ENCODE measurements at places on chromosomes 2 and 18. TPM values are rescaled to one million over a fixed set of nuclear protein-coding genes. Genes with fewer than 3 reads are reported as not detected.

COL4A3 gene
- total RNA-seq = 0.22 TPM

EPHA4 gene
- total RNA-seq = 9.7 TPM

MYL1 gene
- not detected for total RNA-seq

SIX3 gene
- total RNA-seq = not detected

GAREM1 gene
- total RNA-seq = not detected

DNA sequence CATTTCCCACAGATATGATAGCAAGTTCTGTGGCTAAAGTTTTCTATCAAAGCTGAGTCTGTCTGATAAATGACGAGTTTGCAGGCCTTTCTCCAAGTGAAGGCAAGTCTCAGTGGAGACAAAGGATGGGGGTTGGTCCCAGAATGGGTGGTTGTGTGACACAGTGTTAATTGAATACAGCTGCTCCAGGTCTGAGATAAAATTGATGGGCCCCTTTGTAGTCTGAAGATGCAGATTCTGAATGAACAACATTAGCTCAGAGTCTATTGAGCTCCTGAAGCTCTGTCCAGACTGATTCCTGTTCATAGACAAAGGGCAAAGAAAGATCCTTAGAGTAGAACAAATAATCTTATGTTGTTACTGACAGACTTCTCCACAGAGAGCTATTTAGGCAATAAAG lies 296.9 kb upstream of the CYRIA start:
- H3K27ac ChIP-seq = no peak overlapping the region
- no peak for DNase-seq
- no peaks in the 10 kb centered on the region for H3K4me1 ChIP-seq
- H3K36me3 ChIP-seq = no peaks in the 10 kb centered on the region

DNA sequence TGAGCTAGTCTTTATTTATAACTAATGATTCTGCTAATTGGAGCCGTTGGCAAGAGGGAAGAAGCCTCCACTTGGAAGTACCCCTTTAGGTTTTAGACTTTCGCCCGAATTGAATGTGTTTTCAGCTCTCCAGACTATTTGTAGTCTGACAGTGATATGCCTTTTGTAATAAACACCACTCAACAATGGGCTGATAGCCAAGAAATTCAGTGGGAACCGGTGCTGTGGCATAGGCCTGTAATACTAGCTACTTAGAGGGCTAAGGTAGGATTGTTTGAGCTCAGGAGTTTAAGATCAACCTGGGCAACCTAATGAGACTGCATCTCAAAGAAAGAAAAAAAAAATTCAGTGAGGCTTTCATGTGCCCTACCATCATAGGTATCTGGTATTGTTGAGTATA lies 13.6 kb upstream of the ZSCAN30 start:
- no peak for DNase-seq
- no peak overlapping the region for H3K4me3 ChIP-seq
- H3K4me1 ChIP-seq = no peaks in the 10 kb centered on the region

DNA sequence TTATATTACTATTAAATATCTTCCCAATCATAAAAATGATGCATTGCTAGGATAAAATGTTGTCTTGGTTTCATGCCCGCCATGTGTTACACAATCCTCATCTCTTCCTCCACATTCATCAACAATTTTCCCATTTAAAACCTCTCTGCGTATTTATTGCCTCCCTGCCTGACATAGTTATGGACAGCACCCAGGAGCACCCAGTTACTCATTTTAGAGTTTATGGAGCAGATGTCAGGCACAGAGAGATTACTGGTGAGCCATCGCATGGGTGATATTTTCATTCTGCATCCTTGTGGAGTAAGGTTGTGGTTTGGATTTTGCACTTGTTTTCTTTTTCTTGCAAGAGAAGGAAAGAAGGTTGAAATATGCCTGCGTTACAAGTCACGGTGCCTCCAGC lies 116.7 kb upstream of the NPAS2 start:
- H3K27ac ChIP-seq = no peak overlapping the region
- no peaks in the 10 kb centered on the region for H3K36me3 ChIP-seq
- DNase-seq = no peak
- H3K27me3 ChIP-seq = peaks cover 9% of the 10 kb centered on the region

GRCh38 chr2:191791953-191792560 lies 54.8 kb downstream of the CAVIN2 start:
- H3K27ac ChIP-seq = no peak overlapping the region
- peaks cover 22% of the 10 kb centered on the region for H3K27me3 ChIP-seq
- no peak for DNase-seq
- H3K36me3 ChIP-seq = no peaks in the 10 kb centered on the region

DNA sequence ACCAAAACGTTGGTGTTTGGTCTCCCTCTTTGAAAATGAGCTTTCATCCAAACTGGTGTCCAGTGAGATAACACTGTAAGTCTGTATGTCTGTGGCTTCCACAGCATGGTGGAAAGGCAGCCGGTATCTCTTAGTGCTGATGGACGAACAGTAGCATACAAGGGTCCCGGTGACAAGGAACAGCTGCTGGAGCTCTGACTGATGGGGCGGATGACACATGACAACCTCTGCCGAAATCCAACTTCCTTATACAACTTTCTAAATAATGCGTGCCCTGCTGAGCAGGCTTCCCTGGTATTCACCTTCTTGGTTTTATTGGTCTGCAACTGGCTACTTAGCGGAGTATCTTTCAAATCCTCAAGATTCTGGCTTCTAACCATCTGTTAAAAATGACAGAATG lies 216.2 kb downstream of the SRBD1 start:
- H3K27me3 ChIP-seq = no peaks in the 10 kb centered on the region
- H3K36me3 ChIP-seq = peaks cover 8% of the 10 kb centered on the region

DNA sequence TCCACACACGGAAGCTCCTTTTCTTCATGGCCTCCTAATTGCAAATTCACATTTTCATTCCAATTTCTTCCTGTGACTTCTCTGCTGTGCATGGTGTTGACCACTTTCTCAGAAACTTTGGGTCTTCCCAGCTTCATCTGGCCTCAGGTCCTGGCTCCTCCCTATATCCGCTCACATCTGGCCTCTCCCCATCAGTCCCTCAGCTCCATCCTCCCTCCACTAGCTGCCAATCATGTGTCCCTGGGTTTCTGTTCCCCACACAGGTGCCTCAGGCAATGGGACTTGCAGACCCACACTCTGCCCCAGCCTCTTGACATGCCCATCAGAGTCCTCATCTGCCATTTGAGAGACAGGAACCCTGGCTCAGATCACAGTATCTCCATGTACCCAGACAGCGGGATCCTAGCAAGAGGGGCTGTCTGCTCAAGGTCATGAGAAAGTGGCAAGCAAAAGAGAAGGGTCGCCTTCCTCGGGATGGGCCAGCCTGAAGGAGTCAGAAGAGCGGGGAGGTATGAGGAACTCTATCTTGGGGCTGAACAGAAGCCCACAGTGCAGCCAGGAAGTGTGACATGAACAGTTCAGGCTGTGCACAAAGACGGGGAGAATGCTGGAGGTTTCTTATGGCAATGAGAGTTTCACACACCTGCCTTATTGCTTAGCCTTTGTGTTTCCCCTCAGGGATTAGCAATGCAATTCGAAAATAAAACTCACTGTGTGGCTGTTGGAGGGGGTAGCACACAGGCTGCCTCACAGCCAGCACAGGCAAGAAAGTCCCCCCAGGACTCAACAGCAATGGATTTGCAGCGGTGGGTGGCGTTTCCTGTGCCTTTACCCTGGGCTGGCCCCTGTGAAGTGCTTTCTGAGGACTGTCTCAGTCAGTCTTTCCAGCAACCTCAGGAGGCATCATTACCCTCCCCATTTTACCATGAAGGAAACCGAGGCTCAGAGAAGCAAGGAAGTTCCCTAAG lies 69.5 kb downstream of the COPS8 start:
- no peak for DNase-seq
- no peaks in the 10 kb centered on the region for H3K4me1 ChIP-seq
- no peaks in the 10 kb centered on the region for H3K36me3 ChIP-seq
- H3K27ac ChIP-seq = no peak overlapping the region
- no peak overlapping the region for H3K4me3 ChIP-seq

DNA sequence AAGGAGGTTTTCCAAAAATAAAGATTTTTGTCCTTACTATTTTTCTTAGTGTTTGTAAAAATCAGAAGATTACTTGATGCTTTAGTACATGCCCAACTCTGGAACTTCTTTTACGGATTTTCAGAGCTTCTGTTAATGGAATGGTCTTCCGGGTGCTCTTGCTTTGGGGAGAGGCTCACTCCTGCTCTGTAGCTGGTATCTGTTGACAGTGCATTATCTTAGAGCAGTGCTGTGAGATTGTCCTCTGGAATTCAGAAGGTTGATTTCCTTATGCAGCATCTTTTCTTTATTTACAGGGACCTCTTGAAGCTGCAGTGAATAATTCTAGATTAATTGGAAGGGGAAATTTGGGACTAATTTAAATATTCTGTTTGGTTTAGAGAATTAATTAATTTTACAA lies 4.6 kb downstream of the MAPRE2 start:
- H3K27me3 ChIP-seq = no peaks in the 10 kb centered on the region
- no peak for DNase-seq
- H3K36me3 ChIP-seq = no peaks in the 10 kb centered on the region
- H3K4me1 ChIP-seq = peaks cover 89% of the 10 kb centered on the region
- H3K27ac ChIP-seq = peak overlapping the region; percentile 88
- H3K4me3 ChIP-seq = peak overlapping the region; percentile 96

GRCh38 chr2:16112251-16112971 lies 172.1 kb downstream of the MYCN start:
- no peaks in the 10 kb centered on the region for H3K4me1 ChIP-seq
- H3K4me3 ChIP-seq = no peak overlapping the region
- DNase-seq = no peak
- no peaks in the 10 kb centered on the region for H3K36me3 ChIP-seq
- no peaks in the 10 kb centered on the region for H3K27me3 ChIP-seq

GRCh38 chr2:54859416-54859815 lies 136.0 kb downstream of the EML6 start:
- no peaks in the 10 kb centered on the region for H3K36me3 ChIP-seq
- no peaks in the 10 kb centered on the region for H3K4me1 ChIP-seq
- no peak overlapping the region for H3K27ac ChIP-seq
- H3K27me3 ChIP-seq = no peaks in the 10 kb centered on the region

DNA sequence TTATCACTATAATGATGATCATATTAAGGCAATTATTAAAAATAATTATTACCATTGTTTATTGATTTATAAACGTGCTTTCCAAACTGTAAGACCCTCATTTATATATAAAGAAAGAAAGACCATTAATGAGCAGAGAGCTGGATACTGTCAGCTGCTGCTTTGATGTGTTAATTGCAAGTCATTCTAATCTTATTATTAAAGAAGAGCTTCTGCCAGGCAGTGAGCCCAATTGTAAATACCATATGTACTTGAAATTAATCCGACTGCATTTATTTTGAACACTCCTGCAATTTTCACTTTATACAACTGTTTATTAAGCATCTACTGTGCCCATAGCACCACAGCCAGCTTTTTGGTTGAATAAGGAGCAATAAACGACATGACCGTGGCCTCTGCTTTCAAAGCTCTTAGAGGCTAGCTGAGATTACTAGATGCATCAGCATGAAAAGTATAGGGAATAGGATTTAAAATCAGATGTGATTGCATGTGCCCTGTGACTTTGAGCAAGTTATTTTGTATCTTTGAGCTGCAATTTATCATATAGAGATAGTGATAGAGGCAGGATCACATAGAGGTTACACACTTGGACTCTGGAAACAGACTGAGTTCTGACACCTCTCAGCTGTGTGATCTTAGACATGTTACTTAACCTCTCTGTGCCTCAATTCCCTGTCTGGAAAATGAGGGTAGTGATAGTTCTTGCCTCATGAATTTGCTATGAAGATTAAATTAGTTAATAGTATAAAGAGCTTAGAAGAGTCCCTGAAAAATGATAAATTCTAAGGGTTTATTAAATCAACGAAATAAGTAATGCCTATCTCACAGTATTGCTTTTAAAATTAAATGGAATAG lies 83.4 kb downstream of the MYCN start:
- no peaks in the 10 kb centered on the region for H3K27me3 ChIP-seq
- no peak overlapping the region for H3K27ac ChIP-seq
- DNase-seq = no peak
- H3K4me1 ChIP-seq = no peaks in the 10 kb centered on the region
- H3K36me3 ChIP-seq = no peaks in the 10 kb centered on the region

- peak overlapping the region; percentile 29 for H3K4me3 ChIP-seq
- DNase-seq = no peak
- H3K27me3 ChIP-seq = peaks cover 6% of the 10 kb centered on the region
- H3K4me1 ChIP-seq = no peaks in the 10 kb centered on the region
Measured at GRCh38 chr2:20525041-20526035, 78.5 kb downstream of the RHOB start.

DNA sequence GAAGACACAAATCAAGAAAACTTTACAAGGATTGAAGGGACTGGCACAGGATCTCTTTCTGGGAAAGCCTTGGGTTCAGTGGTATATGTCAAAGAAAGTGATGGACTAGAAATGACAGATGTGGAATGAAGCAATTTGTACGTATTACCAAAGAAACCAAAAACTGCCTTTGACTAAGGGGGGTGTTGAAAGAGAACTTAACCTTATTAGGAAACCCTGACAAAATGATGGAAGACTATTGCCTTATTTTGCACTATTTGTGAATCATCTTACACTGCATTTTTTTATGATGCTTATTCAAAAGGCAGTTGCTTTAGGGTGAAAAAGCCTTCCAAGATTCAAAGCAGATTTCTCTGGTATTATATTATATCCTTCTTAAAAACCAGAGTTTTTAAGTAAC lies 4.0 kb downstream of the TSGA10 start:
- no peak for DNase-seq
- H3K4me3 ChIP-seq = no peak overlapping the region
- H3K4me1 ChIP-seq = peaks cover 15% of the 10 kb centered on the region
- H3K27ac ChIP-seq = no peak overlapping the region
- H3K36me3 ChIP-seq = no peaks in the 10 kb centered on the region

DNA sequence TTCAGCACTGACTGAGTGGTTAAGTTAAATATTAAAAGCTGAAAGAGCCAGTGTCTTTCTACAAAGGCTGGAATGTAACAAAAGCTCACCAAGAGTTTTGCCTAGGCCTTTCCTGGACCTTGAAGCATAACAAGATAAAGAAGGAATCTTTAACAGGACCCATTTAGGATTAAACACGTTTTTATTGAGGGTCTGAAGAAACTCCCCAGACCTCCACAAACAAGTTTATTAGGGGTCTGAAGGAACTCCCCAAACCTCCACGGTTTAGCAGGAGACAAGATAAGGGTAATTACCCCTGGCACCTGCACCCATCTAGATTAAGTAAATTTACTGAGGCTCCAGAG lies 104.0 kb downstream of the ACAA2 start:
- no peak for DNase-seq
- H3K4me3 ChIP-seq = no peak overlapping the region
- peaks cover 7% of the 10 kb centered on the region for H3K27me3 ChIP-seq
- H3K36me3 ChIP-seq = no peaks in the 10 kb centered on the region
- no peak overlapping the region for H3K27ac ChIP-seq
- H3K4me1 ChIP-seq = no peaks in the 10 kb centered on the region

DNA sequence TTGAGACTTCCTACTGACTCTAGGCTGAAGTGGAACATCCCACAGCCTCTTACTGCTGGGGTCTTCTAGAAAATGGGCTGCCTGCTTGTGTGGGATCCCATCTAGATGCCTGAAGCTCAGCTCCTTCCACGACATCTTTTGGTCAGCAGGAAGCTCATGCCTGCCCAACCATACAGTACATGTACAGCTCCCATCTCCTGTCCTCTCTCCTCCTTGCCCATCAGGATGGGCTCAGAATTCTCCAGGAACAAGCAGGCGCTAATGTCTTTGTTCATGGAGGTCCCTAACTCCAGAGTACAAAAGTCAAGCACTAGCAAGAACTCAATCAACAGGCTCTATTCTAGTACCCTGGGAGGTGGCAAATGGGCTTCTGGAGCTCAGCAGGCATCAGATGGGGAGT lies 31.7 kb upstream of the GPR17 start:
- peaks cover 42% of the 10 kb centered on the region for H3K27me3 ChIP-seq
- no peaks in the 10 kb centered on the region for H3K4me1 ChIP-seq
- no peak overlapping the region for H3K27ac ChIP-seq
- no peaks in the 10 kb centered on the region for H3K36me3 ChIP-seq
